ENCODE measurements at places on chromosomes 13 and 19. TPM values are rescaled to one million over a fixed set of nuclear protein-coding genes. Genes with fewer than 3 reads are reported as not detected.

The TMEM150B gene
- total RNA-seq = not detected

The SWSAP1 gene
- 2.2 TPM for total RNA-seq

The VAV1 gene
- total RNA-seq = 83.7 TPM

The PSG3 gene
- not detected for total RNA-seq

The FXYD3 gene
- total RNA-seq = not detected

The TPTE2 gene
- not detected for total RNA-seq

The ZNF534 gene
- total RNA-seq = not detected

The SIAH3 gene
- total RNA-seq = 0.19 TPM

The GAPDHS gene
- total RNA-seq = not detected

The FAM124A gene
- not detected for total RNA-seq

The PSG1 gene
- not detected for total RNA-seq

The CEACAM5 gene
- 1.0 TPM for total RNA-seq

The GPR4 gene
- total RNA-seq = not detected

The STOML3 gene
- total RNA-seq = not detected

DNA sequence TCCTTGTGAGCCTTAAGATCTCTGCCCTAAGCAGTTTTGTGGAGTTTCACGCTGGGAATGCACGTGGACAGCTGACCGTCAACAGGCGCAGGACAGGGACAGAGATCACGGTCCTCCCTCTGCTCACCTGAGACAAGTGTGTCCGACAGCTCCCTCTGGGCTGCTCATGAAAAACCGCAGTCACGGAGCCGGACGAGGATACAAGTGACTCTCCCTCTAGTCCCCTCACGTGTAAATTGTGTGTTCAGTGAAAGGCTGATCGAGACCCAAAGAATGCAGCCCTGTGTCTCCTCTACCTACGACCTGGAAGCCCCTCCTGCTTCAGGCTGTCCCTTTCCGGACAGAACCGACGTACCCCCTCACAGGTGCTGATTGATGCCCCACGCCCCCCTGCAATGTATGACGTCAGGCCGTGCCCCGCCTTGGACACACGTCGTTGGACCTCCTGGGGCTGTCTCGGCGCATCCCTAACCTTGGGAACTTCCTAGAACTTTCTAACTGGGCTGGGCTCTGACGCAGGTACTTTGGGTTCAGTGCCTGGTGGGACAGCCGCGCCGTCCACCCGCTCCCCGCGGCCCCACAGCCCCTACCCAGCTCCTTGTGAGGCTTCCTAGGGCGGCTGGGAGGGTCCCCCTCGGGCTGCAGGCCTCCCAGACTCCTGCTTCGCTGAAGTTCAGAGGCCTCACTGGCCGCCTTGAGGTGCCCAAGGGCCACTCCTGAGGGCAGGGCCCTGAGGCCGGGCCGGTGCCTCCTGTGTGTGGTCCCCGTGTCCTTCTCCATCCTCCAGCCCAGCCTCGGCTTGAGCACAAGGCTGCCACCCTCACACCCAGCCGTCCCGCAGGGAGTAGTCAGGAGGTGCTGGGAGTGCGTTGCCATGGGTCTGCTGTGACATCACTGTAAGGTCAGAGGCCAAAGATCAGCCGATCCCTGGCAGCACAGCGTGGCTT is at the start of gene C13orf46:
Gene C13orf46, minus strand, starts transcription at position 859 of the 947 bp plus-strand sequence. Its CDS starts 79 bp downstream, at position 780.
- DNase-seq = no peak

GRCh38 chr19:40286235-40286970 is 1.3 kb upstream of the AKT2 start:
- no peak for DNase-seq

- DNase-seq = no peak
Observed at GRCh38 chr19:31450696-31451095, 101.5 kb upstream of the TSHZ3 start.

DNA sequence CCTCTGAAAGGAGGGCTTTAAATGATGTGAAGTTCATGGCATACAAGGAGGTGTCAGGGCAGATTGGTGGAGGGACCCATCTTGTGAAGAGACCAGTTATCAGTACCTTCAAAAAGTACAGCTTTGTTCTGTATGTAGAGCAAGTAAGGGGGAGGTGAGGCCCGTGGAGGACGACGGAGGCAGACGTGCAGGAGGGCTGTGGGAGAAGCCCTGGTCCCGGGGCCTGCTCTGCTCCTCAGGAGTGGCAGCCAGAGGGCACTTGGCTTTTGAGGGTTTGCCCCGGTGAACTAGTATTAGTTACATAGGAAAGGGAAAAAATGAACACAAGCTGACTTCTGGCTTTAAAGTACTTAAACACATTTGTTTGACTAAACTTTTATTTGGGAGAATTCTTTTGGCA is 42.1 kb downstream of the COG3 start:
- no peak for DNase-seq

DNA sequence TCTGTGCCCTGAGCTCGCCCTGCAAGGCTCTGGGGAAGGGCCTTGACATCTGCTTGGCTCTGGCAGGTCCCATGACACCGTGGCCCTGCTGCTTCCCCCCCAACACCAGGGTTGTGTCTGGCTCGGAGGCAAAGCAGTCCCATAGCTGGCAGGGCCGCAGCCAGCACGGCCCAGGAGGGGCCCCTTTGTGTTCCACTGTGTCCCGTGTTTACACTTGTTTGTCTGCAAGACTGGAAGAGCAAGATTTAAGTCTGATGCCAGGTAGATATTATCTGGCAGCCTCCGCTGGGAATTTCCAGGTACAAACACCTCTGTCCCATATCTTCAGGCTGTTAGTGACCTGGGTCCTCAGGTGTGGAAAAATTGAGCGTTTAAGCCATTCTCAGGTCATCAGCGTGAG is 44.3 kb downstream of the MCF2L start:
- DNase-seq = no peak

GRCh38 chr19:53892981-53893325 is 11.0 kb downstream of the PRKCG start:
- DNase-seq = no peak

- DNase-seq = no peak
Observed at GRCh38 chr19:1093811-1094553, 1.2 kb downstream of the POLR2E start.

- DNase-seq = no peak
Observed at GRCh38 chr13:38979891-38980749, 10.5 kb downstream of the STOML3 start.

GRCh38 chr13:45299194-45299593 is 41.8 kb downstream of the TPT1 start:
- DNase-seq = no peak

DNA sequence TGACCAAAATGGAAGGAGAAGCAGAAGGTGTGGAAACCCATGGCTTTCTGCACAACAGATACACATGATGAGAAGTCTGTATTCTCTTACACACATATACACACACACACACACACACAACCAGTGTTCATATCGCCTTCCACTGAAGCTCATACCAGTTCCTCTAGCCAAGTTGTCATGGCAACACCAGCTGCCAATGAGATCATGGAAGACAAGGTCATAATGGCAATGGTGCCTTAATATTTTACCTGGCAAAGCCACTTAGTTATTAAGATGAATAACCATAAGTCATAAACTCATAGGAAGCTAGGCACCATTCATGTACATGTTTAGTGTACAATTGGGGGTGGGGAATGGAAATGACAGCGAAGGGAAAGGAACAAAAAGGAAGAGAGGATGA is 2.6 kb upstream of the DHRS12 start:
- DNase-seq = no peak

DNA sequence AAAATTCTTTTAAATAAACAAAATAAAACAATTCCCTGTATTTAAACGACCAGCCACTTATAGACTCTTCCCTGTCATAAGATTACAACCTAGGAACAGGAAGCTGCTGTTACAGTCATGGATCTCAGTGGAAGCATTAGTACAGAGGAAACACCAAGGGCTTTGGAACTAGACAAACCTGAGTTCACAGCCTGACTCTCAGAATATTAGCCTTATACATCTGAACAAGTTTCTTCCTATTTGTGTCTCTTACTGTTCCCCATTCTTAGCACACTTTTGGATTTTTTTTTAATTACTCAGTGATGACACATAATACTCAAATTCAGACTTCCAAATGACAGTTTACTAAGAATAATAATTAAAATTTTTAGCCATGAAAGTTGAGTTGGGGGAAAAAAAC is 46.1 kb downstream of the ZDHHC20 start:
- no peak for DNase-seq

DNA sequence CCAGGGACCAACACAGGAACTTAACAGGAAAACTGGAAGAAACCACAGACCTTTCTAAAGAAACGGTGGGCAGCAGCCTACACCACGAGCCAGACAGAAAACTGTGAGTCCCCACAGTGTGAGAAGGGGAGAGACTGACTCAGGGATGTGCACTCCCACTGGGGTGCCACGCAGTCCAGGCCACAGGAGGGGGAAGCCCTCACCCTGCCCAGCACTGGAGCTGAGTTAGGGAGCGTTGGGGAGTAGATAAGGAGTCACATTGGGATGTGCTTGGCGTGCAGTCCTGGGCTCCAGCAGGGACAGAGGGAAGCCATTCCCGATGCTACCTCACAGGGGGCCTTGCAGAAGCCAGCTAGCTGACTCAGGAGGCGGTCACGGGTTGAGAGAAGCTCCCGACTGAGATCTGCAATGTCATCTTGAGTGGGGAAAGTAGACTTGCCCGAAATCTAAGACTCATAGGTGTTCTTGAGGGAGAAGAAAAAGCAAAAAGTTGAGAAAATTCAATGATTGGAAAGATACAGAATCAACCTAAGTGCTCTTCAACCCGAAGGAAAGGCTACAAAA is 17.3 kb downstream of the SIGLEC8 start:
- no peak for DNase-seq

GRCh38 chr13:33105387-33106005 is 89.3 kb downstream of the KL start:
- DNase-seq = no peak

DNA sequence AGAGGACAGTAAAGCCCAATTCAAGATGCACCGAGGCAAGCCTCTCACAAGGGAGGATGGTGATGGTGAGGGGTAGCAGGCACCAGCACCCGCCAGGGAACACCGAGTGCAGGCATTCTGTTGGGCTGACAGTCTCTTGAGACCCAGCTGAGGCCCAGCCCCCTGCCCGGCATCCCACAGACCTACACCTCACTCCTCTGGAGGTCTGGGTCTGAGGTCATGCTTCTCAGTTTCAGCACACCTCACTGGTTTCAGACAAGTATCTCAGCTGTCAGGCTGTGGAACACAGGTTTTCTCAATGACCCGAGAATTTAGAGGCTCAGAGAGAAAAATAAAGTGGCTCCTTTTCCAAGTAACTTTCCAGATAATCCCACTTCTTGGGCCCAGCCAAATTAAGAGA is 27.7 kb upstream of the EPHX3 start:
- no peak for DNase-seq
